ENCODE measurements at places on chromosomes 13 and 19.

DNA sequence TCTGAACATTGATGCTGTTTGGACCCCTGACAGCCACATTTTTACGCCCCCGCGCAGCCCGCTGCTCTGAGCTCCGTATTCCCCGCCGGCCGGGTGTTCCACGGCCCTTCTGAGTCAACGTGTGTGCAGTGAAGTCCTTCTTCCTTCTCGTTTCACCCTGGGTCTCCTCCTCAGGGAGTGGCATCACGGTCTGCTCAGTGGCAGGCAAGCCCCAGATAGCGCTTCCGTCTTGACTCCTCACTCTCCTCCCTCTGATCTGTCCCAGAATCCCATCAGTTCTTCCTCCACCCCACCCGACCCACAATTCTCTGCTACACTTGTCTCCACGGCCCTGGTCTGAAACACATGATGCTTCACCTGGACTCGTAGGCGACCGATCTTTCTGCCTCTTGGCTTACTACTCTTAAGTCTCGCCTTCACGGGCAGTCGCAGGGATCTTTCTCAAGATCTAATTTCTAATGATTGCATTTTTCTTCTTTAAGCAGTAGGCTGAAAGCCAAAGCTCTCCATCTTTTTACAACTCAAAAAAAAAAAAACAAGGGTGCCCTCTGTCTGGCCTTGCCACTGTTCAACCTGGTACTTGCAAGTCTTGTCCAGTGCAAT is 33.9 kb downstream of the CCNE1 start:
- peak; percentile 48 for DNase-seq

DNA sequence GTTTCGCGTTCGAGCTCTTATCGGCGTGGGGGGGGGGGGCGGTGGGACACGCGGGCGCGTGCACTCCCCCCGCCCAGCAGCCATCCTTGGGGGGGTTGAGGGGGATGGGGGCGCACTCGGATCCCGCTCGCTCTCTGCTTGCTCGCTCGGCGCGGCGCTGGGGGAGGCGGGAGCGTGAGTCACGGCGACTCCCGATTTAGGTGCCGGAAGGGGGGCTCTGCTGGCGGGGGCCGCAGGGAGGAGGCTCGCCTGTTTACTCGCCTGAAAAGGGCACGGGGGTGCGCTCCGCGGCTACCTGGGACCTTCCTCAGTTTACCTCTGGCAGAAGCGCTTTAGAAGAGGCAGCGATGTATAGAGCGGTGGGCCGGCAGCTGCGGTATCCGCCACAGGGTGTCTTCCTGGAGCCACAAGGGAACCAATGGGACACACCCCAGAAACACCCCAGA is 1.1 kb upstream of the PDE4A start:
- peak; percentile 56 for DNase-seq

DNA sequence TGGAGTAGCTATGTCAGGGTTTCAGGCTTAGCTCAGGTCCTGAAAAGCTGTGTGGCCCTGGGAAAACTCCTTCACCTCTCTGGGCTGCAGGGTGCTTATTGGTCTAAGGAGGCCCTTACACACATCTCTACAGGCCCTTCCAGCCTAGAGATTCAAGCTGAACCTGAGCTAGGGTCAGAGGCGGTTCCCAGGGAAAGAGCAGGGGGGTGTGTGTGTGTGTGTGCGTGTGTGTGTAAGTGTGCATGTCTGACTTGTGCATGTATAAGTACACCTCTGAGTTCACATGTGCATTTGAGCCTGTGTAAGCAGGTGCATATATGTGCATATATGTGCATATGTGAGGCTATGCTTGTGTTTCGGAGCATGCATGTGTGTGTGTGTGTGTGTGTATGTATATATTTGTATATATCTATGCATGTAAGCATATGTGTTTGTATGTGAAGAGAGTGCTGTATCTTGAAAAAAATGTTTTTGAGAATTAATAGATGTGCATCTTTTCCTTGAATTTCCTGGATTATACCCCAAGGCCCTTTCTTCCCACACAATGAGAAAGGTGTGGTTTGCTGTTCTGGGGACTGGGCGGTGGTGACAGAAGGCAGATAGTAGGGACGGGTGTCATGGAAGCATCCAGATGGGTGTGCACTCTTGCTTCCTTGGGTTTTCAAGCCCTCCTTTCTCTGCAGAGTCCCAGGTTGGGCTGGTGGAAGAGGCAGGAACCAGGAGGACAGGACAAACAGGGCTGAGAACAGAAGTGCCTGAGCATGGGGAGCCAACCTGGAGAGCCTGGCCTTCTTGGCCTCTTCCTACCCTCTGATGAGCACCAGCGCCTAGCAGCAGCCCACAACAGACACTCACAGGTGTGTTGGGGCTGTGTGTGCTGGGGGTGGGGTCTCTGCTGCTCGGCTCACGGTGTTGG is 150.3 kb upstream of the TSHZ3 start:
- DNase-seq: no peak

DNA sequence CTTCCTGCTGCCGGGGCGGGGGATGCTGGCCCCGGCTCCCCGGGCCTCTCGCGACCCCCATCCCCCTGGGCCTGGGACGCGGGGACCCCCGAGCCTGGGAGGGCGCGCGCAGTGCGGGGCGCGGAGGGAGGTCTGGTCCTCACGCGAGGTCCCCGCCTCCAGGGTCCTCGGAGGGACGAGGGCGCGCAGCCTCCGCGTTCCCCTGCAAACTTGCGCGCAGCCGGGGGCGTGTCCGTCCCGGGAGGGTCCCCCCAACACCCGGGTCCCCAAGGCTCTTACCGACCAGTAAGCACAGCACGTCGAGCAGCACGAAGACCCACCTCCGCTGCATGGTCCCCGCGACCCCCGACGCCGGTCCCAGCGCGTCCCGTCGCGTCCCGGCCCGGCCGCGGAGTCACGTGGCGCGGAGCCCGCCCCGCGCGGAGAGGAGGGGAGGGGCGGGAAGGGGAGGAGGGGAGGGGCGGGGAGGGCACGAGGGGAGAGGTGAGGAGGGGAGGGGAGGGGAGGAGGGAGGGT is at the start of gene PLPP2:
Gene PLPP2 (minus strand): TSS at position 398 of the 516 bp plus-strand sequence. CDS start 67 bp downstream, at position 331.
- DNase-seq: peak; percentile 80

DNA sequence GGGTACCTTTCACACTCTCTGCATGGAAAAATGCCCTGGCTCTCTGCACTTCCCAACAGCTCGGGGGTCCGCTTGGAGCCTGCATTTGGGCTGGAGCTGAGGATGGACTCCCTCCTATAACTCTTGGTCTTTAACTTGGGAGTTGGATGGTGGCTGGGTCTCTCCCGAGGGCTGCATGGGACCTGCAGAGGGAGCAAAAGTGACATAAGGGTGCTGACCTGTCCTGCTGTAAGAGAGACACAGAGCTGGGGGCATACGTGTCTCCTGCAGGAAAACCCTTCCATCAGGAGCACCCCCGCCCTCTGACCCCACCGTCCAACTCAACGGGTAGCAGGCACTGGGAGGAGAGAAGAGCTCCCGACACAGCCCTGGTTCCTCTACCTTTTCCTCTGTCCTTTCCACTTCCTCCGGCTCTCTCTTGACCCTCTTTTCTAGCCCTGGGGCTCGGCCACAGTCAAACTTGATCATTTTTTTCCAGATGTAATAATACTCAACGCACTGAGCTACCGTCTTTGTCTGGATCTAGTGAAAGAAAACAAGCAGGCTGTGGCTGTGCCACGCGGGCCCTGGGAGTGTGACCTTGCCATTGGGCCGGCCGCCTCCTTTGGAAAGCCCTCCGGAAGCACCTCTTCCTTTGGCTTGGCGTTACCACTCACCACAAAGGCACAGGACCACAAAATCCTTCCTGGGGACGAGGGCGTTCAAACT is 6.8 kb upstream of the NAPA start:
- DNase-seq: no peak

GRCh38 chr13:39197647-39198007 is 159.4 kb downstream of the NHLRC3 start:
- DNase-seq: peak; percentile 38

DNA sequence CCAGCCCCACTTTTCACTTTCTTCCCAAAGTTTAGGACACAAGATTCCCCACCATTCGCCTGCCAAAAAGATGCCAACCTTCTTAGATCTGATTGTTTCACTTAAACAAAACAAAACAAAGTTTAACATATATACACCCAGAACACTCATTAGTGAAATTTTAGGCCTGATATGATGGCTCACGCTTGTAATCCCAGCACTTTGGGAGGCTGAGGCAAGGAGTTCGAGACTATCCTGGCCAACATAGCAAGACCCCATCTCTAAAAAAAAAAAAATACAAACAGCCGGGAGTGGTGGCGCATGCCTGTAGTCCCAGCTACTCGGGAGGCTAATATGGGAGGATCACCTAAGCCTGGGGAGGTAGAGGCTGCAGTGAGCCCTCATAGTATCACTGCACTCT is 4.9 kb downstream of the PGPEP1 start:
- DNase-seq: no peak

- peak; percentile 0 for DNase-seq
These were observed 238.0 kb downstream of the IRS2 start for GRCh38 chr13:109548374-109548773.

- DNase-seq: peak; percentile 89
These were observed 62.0 kb downstream of the GPR12 start for GRCh38 chr13:26698392-26699196.

GRCh38 chr13:25018729-25019115 is 77.2 kb upstream of the PABPC3 start:
- DNase-seq: peak; percentile 69

GRCh38 chr19:43738780-43739211 is 16.0 kb downstream of the SMG9 start:
- DNase-seq: no peak

- DNase-seq: peak; percentile 22
These were observed 88.6 kb downstream of the UBL3 start for GRCh38 chr13:29761815-29762214.

GRCh38 chr13:67277581-67277980 is 47.4 kb upstream of the PCDH9 start:
- DNase-seq: no peak

DNA sequence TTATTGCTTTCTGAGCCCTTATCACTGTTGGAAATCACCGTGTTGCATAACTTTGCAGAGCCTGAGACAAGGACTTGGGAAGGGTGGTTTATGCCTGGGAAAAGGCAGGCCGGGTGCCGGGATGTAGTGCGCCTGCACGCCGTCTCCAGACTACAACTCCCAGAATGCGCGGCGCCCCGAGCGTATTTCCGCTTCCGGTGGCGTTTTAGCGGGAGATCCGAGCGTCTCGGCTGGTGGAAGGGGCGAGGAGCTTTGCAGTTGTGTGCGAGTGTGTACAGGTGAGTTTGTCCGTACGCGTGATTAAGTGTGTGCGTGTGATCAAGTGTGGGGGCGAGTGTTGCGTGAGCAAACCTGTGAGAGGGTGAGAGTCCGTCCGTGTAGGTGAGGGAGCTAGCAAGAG is 75.4 kb downstream of the PEG3 start:
- peak; percentile 37 for DNase-seq

GRCh38 chr19:50924586-50924985 is 13.4 kb upstream of the KLK4 start:
- DNase-seq: no peak

GRCh38 chr19:24101459-24102115 is 14.6 kb downstream of the ZNF254 start:
- no peak for DNase-seq

DNA sequence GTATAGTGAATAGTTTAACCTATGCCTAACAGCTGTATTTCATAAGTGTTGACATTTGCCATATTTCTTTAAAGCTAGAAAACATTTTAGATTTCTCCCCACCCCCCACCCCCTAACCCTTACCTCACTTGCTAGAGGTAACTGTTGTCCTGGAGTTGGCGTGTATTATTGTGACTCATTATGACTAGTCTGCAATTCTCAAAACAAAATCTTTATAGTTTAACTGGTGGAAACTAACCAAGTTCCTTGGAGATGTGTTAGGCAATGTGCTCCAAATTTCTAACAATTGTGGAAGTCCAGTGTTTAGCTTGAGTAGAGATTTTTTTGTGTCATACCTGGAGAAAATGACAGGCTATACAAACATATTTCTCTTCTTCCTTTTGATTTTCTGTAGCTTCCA is 38.0 kb downstream of the KCTD4 start:
- no peak for DNase-seq

DNA sequence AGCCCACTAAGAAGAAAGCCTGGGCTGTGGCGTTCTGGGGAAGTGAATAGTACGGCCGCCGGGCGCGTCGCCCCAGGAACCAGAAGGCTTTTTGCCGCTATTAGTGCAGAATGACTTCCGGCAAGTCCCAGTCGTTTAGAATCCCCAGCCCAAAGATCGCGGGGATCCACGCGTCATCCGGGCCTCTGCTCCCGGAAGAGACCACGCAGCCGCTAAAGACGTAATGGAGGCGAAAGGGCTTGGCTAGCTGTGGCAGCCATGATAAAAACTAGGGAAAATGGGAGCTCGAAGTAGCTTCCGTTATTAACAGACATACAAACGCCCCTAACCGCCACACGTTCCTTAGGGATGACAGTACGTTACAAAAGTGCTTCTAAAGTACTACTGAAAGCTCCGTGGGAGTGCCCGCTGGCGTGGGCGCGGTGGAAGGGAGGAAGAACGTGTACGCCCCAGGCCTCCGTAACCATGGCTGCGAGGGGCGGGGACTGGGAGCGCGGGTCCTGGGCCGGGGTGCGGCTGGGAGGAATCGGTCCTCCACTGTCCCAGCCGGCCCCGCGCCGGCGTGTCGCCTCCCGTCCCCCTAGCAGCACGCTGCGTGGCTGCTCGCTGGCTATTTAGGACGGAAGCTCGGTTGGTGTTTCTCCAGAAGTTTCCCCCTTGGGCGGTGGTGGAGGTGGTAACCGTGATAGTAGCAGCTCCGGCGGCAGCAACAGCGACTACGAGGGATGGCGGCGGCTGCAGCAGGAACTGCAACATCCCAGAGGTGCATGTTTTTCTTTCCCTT is at the start of gene SUGT1:
Gene SUGT1 (plus strand): TSS at position 641 of the 784 bp plus-strand sequence. CDS start 85 bp downstream, at position 726.
- DNase-seq: peak; percentile 99

DNA sequence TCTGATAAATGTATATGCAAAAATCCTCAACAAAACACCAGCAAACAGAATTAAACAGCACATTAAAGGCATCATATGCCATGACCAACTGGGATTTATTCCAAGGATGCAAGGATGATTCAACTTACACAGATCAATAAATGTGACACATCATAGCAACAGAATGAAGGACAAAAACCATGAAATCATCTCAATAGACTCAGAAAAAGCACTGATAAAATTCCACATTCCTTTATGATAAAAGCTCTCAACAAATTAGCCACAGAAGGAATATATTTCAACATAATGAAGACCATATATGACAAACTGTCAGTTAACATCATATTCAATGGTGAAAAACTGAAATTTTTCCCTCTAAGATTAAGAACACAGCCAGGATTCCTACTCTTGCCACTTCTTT is 691.6 kb downstream of the DIAPH3 start:
- no peak for DNase-seq

DNA sequence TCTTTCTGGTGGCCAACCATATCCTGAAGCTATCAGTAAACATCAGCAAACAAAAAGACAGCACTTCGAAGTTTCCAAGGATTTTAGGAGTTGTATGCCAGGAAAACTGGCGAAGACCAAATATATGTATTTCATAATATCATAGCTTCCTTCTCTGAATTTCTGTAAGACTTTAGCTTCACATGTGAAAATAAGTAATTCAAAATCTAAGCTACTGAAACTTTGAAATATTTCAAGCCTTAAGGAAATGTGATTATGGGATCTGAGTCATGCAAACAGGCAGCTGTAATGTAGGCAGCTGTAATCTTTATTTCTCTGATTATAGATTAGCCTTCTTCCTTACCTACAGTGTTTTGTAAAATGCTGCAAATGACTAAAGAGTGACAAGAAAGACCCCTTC is 70.7 kb upstream of the ANKRD10 start:
- DNase-seq: no peak

Data from DMS53 (cell line).